ENCODE measurements at places on chromosomes 2 and 18. TPM values are rescaled to one million over a fixed set of nuclear protein-coding genes. Genes with fewer than 3 reads are reported as not detected.

LRRTM4 gene
- not detected for total RNA-seq

PROKR1 gene
- not detected for total RNA-seq

IWS1 gene
- 54.6 TPM for total RNA-seq

TMEM37 gene
- 2.3 TPM for total RNA-seq

MC5R gene
- not detected for total RNA-seq

SNED1 gene
- total RNA-seq = 84.3 TPM

SPR gene
- total RNA-seq = 68.3 TPM

KCMF1 gene
- 14.4 TPM for total RNA-seq

GRCh38 chr2:31333527-31334183 is 80.9 kb downstream of the XDH start:
- DNase-seq = peak; percentile 40

- DNase-seq = no peak
Observed at GRCh38 chr2:224594840-224595239, 9.7 kb upstream of the CUL3 start.

- DNase-seq = no peak
Observed at GRCh38 chr18:58788971-58789875, 75.5 kb upstream of the ZNF532 start.

- DNase-seq = no peak
Observed at GRCh38 chr18:62578980-62579511, 56.2 kb downstream of the ZCCHC2 start.

DNA sequence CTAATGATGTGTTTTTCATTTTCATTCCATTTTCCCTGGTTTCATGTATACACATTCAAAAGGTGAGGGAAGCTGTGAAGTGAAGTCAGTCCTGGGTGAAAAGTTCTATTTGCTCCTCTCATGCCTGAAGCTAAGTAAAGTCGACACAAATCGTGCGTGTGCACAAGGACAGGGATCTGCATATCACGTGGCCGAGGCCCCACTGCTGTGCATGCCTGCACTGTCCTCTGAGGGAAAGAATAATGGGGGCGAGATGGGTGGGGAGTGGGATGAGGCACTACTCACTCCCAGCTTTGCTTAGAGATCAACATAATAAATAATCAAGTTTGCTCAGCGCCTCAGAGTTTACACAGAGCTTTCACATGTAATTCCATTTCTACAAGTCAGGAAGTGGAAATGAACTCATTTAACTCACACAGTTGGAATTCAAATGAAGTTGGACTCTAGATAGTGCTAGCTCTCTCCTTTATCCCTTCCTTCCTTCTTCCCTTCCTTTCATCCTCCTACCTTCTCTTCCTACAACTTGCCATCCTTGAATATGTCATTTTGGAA is 5.1 kb upstream of the PTPRM start:
- DNase-seq = no peak

GRCh38 chr2:66580166-66581049 is 145.5 kb downstream of the MEIS1 start:
- DNase-seq = no peak

DNA sequence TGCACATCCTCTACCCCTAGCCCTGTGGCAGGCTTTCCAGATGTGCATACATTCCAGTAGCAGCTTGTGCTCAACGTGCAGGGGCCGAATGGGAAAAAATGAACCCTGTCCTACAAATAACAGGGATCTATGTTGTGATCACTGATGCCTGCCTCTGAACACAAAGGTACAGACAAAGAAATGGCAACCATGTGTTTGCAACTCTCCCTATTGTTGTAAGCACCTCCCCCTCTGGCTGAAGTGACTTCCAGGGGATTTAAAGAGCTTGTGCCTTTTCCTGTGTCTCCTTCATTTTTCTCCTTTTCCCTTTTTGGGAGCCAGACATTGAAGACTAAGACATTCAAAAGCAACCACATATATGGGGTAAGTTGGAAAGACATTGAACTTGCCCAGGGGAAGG is 21.6 kb downstream of the ARHGAP25 start:
- no peak for DNase-seq

GRCh38 chr2:183214680-183215079 is 90.4 kb downstream of the NUP35 start:
- DNase-seq = no peak

GRCh38 chr2:46296216-46296839 is 879 bp upstream of the EPAS1 start:
- DNase-seq = no peak

GRCh38 chr2:26892133-26892532 is 44.2 kb downstream of the DPYSL5 start:
- no peak for DNase-seq

GRCh38 chr2:169928463-169928864 is 101.2 kb downstream of the UBR3 start:
- DNase-seq = no peak

DNA sequence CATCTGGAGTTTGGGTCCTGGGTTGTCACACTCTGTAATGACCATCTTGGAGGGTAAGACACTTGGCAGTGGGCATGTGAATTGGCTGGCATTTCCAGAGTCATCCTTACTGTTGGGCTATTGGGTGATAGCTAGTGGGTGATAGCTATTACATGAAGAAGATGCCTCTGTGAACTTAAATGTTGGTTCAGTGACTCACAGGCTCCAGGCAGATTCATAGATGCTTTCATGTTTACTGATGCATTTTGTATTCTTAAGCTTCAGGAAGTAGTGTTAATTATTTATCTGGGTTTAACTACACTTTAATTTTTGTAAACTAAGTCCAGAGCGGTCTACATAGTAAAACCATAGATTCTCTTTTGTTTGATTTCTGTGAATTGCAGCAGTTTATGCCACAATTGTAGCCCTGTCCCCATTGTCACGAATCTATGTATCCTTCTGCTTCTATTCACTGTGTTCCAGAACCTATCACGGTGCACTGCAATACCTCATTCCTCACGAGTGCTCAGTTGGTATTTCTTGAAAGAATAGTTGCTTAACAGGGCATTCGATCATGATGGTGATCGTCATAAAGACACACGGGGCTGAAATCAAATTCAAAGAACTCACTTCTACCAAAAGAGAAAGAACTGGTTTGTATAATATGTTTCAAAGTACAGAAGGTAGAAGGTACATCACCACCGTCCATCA is 79.7 kb downstream of the GBX2 start:
- DNase-seq = no peak

GRCh38 chr2:69204654-69205053 is 182.4 kb downstream of the GFPT1 start:
- DNase-seq = no peak

DNA sequence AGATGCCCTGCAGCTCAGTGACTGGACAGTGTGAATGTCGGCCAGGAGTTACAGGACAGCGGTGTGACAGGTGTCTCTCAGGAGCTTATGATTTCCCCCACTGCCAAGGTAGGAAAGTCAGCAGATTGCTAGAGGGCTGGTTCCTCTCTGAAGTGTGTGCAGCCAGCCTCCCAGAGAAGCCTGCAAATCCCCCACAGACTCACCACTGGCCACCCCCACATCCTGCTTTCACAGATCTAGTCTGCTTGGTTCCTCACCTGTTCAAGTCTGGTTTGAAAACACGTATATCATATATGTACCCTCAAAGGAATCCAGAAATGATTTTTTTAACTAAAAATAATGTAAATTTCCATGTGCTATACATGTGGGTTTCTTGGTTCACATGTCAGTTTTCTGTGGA is 121.1 kb downstream of the LAMA3 start:
- DNase-seq = no peak
